ENCODE measurements at places on chromosomes 2 and 18.

- DNase-seq, result no peak
Measured at GRCh38 chr2:147008481-147008880, 836.3 kb upstream of the ACVR2A start.

GRCh38 chr2:26126074-26126473, 46.8 kb upstream of the GAREM2 start:
- no peak for DNase-seq

DNA sequence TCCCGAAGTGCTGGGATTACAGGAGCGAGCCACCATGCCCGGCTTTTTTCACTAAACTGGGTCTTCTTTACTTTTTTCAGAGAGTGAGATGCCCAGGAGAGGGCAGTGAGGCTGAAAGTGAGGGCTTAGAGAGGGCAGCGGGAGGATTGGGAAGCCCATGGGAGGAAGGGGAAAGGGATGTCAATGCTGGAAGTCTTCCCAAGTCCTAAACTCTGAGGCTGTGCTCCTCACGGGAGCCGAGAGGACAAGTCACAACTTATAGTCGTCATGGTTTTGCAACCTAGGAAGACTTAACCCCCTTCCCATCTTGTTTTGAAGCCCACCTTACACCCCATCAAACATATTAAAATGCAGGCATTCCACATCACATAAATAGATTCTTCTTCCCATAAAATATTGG, 15.1 kb upstream of the MEP1B start:
- DNase-seq, result no peak

- no peak for DNase-seq
Measured at GRCh38 chr2:16798472-16798871, 132.8 kb upstream of the CYRIA start.

DNA sequence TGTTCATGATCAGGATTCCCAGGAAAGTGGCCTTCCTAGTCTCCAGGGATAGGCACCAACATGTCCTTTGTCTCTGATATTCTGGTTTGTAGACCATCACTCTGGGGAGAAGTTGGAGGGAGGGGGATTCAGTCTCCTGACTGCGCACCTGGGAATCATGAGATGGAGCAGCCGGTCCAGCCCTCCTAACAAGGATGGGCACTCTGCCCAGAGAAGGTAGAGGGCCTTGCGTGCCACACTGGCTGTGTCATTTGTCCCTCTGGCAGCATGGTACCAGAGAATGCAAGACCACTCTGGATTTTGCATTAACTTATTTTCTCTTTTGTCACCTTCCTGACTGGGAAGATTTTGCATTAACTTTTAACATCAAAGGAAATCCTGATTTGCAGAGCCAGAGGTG, 75.2 kb upstream of the EML6 start:
- no peak for DNase-seq

DNA sequence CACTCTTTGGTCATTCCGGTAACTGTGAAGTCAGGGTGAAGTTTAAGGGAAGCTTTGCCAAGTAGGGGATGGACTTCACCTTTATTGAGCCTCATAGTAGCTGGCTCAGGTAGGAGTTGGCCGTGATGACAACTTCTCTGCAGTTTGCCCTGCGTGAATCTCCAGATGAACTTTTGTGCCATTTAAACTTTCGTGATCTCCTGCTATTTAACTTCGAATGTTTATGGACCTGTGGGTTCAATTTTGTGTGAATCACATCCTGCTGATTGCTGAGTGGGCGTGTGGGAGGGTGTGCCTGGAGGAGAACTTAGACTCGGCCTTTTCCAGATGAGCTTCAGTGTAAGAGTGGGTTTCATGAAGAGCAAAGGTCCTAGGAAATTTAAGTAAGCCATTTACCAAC, 4.2 kb downstream of the UGT1A1 start:
- DNase-seq, result no peak

GRCh38 chr2:134253117-134253704, 661 bp upstream of the MGAT5 start:
- no peak for DNase-seq

GRCh38 chr2:119253114-119253702, 29.6 kb downstream of the STEAP3 start:
- no peak for DNase-seq

GRCh38 chr2:37244017-37244416, 12.6 kb downstream of the NDUFAF7 start:
- no peak for DNase-seq

GRCh38 chr2:26725521-26725820, 32.9 kb downstream of the KCNK3 start:
- DNase-seq, result no peak

GRCh38 chr2:437756-438393, 150.0 kb upstream of the ALKAL2 start:
- no peak for DNase-seq

DNA sequence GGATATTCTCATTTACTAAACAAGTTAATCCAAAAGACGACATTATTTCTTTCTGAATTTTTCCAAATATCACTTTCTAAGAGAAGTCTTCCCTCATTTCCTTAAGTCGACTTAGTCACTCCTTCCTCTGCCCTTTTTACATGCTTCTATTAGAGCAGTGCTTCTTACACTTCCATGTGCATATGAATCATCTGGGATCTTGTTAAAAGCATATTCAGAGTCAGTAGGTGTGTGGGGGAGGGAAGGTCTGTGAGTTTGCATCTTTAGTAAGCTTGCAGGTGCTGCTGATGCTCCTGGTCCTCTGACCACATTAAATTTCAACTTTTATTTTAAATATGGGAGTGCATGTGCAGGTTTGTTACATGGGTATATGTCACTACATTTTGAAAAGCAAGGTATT, 582.6 kb downstream of the NRXN1 start:
- no peak for DNase-seq

GRCh38 chr2:217976301-217976700, 26.5 kb downstream of the TNS1 start:
- no peak for DNase-seq

- no peak for DNase-seq
Measured at GRCh38 chr2:163554864-163555263, 180.9 kb downstream of the FIGN start.

DNA sequence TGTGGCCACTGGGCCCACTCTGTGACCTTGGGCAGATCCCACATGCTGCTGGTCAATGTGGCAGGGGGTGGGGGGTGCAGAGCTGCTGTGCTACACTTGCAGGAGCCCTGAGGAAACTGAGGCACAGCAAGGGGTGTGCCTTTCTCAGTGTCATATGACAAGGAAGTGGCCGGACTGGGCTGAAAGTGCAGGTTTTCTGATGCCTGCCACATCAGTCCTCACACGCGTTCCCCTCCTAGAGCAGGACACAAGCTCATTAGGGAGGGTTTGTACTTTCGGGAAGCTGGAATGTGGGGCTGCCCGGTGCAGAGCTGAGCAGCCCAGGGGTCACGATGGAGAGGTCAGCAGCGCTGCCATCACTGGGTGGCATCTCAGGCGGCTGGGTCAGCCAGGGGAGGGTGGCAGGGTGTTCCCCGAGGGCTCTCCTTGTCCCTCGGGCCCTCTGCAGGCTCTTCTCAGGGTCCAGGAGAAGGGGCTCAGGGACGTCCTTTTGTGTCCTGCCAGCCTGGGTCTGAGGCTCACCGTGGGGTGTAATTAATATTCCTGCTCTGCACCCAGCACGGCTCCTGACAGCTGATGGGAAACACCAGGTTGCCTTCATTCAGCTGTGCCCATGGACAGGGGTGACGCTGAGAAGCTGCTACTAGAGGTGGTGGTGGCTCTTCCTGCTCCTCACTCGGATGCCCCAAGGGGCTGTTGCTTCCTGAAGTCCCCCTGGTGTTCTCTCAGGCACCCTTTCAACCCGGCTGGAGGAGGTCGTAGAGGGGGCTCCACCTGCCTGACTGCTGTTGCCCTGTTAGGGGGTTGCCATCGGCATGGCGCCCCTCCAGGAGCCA, 62.1 kb upstream of the HDAC4 start:
- peak; percentile 62 for DNase-seq

DNA sequence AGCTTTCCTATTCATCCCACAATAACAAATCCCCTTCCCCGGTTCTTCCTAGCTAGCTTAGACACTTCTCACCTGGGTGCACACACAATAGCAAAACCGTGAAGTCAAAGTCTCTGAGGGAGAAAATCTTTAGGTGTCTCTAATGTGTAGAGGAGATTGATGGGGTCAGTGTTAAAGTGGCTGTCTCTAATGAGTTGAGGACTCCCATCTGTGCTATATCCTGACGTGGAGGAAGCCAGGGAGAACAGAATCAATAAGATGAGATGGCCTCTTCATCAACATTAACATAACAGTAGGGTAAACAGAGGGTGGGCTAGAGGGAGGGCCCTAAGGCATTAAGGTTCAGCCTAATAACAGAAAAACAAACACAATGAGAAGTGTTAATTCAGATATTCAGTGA, 120.4 kb downstream of the SLC5A7 start:
- no peak for DNase-seq

DNA sequence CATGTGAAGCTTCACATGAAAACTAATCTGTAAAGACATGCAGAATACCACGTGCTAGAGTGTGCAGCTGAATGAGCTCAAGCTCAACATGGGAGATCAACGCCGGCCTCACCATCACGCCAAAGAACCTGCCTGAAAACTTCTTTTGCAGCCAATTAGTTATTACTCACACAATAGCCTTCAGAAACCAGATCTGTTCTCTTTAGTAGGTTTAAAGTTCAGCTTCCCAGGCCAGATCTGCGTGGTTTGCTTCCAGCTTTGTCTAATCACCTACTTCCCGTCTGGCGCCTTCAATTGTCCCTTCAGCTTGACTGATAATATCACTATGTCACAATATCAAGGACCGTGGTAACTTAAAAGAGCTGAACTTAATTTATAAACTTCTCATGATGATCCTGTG, 68.0 kb upstream of the ZNF236 start:
- DNase-seq, result no peak

- no peak for DNase-seq
Measured at GRCh38 chr2:128791120-128791984, 472.7 kb upstream of the HS6ST1 start.

DNA sequence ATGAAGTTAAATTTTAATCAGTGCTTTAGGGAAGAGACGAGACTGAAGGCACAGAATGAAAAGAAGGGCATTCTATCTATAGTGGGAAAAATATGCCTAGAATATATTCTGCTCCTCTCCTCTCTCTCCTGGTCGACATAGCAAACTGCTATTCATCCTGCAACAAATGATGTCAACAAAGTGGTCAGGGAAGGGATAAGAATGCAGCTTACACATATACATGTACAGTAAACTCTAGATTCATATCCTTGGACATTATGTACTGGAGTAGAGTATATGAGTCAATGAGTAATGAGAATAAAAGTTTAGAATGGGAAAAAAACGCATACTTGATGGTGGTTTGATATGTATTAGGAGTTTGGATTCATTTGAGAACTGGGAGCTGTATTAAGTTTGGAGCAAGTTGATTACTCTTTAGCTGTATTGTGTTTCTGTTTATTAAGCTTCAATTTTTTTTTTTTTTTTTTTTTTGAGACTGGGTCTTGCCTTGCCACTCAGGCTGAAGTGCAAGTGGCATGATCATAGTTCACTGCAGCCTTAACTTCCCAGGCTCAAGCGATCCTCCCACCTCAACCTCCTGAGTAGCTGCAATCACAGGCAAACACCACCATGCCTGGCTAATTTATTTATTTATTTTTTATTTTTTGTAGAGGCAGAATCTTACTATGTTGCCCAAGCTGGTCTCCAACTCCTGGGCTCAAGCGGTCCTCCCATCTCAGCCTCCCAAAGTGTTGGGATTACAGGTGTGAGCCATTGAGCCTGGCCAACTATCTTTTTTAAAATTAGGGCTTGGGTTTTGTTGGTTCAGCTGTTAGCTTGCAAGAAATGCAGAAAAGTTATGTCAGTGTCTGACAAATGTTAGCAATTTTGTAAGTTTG, 53.8 kb downstream of the STAT1 start:
- no peak for DNase-seq

DNA sequence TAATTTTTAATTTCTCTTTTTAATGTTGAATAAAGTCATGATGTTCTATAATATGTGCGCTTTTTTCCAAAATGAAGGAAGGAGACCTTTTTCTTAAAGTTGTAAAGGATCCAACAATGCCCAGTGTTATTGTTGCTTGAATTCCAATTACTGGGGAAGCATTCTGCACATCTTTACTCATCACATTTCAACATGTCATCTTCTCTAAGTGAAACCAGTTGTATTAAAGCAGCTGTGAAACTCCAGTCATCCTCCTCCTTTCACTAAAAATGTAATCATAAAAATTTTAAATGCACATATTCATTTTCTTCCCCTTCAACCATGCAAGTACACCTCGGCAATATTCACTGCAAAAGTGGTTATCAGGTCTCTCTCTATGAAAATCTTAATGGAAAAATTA, 722.7 kb downstream of the TSN start:
- no peak for DNase-seq

- DNase-seq, result no peak
Measured at GRCh38 chr2:231671270-231672050, 36.9 kb upstream of the PTMA start.

GRCh38 chr2:118830118-118830517, 17.3 kb downstream of the EN1 start:
- DNase-seq, result no peak

DNA sequence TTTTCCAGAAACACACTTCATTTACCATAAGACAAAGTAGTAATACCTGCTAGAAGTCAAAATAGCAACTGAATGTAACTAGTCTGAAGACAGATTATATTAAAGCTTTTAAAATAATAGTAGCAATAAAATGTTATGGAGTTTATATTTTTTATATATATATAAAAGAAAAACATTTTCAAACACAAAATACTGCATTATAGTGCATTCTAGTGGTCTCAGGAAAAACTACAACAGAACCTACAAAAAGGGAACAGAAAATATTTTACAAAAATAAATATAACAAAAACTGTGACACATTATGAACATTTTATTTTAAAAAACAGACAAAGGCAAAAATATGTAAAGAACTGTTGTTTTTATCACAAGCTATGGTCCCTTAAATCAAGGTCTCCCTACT, 48.0 kb downstream of the STRN start:
- no peak for DNase-seq

GRCh38 chr2:138522556-138522955, 21.0 kb downstream of the SPOPL start:
- DNase-seq, result no peak

Data from type B pancreatic cell (in vitro differentiated cells).